Uterus (tissue), 4 donors: ENCODE measurements at places on chromosomes 4 and X. TPM values are rescaled to one million over a fixed set of nuclear protein-coding genes. Genes with fewer than 3 reads are reported as not detected.

DNA sequence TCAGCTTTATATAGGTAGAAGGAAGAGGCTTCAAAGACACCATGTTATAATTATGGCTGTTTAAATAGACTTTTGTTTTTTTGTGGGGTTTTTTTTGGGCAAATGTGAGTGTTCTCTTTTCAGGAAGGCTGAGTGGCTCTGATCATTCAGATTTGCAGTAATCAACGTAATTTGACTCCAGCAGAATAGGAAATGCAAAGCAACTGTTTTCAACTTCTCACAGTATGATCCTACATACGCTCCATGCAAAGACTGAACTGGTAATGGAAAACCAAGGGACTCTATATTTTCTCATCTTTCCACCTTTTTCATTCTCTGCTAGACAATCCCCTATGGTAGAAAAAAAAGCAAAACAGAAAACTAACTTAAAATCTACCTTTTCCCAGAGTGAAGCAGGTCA, 10.8 kb downstream of the ADH1B start:
- DNase-seq, result no peak

- DNase-seq, result no peak
Measured at GRCh38 chrX:34909151-34909550, 33.4 kb upstream of the FAM47B start.

PTPN13 gene
- 79.2 TPM for total RNA-seq

- DNase-seq, result no peak
Measured at GRCh38 chr4:185666156-185666555, 130.8 kb upstream of the PDLIM3 start.

DNA sequence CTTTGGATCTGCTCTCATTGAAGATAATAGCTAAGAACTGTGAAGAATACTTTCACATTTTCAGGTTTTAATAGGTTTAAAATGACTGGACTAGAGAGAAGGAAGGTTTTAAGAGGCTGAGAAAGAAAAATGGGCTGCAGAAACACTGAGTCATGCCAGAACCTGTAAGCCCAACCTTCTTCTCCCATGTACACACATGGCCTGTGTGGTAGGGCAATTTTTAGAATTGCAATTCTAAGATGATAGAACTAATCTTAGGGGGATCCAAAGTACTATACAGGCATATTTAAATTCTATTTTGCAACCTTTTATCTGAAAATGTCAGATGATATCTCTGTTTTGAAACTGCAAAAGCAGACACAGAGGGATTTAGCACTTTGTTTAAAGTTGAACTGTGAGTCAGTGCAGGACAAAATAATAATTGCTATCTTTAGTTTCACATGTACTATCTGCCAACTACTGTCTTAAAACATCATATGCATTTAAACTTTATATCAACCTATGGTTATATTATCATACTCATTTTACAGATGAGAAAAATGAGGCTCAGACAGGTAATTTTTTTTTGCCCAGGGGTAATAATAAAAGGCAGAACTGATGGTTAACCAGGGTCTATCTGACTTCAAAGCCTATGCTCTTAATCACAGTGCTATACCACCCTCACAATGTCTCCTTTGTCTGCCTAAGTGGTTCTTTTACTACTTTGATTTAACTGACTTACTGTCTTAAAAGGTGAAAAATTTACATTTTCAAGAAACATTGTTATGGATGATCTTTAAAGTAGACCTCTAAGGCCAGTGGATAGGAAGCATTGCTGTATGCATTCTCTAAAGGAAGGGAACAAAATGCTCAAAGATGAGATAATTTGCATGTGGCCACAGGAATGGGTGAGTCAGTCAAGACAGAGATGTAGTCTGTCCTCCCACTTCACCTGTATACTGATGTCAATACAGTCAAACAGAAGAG, 4.3 kb downstream of the TMPRSS11E start:
- no peak for DNase-seq

TMSB15A gene
- total RNA-seq, result 12.7 TPM

GRCh38 chrX:41538707-41539106, 91.6 kb downstream of the NYX start:
- DNase-seq, result no peak

- DNase-seq, result no peak
Measured at GRCh38 chr4:170231377-170231776, 141.6 kb upstream of the AADAT start.

- DNase-seq, result no peak
Measured at GRCh38 chr4:128424527-128425497, 137.2 kb upstream of the PGRMC2 start.

- DNase-seq, result no peak
Measured at GRCh38 chrX:149908308-149908707, 21.1 kb upstream of the HSFX4 start.

- peak; percentile 5 for DNase-seq
Measured at GRCh38 chr4:8709050-8709728, 116.6 kb downstream of the CPZ start.

DNA sequence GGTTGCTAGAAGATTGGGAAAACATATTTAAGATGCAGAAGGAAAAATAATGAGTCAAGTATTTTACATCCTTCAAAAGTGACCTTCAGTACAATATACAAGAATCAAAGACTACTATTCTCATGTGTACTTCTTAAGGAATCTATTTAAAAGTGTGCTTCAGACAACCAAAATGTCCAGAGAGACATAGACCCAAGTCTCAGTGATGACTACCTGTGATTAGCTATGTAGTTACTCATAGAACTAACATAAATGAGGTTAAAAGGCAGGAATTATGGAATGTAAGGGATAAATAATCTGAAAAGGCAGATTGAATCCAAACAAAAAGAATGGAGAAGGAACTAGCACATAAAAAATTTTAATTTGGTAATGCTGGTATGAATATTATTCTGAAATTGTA, 634.7 kb upstream of the FAM241A start:
- DNase-seq, result no peak

DNA sequence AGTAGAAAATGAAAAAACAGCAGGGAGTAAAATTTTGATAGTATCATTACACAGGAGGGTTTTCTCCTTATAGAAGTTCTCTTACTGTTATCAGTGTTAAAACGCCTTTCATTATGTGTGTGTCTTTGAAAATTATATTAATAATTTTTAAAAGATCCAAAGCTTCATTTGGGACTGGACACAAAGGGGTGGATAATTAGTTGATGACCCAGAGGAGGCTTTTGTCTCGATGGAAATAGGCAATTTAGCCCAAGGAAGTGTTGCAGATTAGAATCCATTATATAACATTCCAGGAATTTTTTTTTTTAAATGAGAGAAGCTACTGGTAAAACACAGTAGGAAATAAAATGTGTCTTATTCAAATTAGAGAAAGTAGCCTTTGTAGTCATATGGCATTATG, 1339.3 kb downstream of the FSTL5 start:
- no peak for DNase-seq

XK gene
- 1.5 TPM for total RNA-seq

DNA sequence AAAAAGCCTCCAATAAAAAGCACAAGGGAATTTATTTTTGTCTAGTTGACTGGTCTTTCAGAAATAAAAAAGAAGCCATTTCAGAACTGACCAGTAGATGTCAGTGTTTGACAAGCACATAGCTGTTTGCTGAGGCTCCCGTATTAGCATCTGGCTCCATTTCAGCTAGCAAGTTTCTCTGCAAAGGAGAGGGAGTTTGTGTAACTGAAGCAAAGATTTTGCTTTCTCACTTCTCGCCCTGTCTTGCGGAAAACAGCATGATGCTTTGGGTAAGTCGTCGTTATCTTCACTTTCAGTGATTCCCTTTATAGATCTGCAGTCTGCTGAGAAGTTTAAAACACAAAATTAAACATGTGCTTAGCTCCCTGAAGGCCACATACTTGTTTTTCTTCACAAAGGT, 85.5 kb downstream of the CT47B1 start:
- peak; percentile 15 for DNase-seq

- no peak for DNase-seq
Measured at GRCh38 chr4:129046055-129046959, 47.0 kb downstream of the SCLT1 start.

DNA sequence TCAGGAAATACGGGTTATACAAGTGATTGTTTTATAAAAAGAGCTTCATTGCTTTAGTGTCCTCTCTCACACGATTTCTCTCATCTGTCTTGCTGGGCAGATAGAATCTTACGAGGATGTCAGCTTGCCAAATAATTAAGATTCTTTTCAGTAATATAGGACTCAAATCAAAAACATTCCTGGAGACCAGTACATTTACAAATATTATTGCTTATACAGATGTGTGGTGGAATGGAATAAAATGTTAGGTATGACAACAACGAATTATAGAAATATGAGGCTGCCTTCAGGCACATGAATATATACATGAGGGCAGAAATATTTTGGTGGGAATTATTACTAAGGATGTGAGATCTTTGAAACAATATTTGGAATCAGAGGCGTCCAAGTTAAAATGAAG, 88.9 kb downstream of the GC start:
- DNase-seq, result no peak

PHOX2B gene
- total RNA-seq, result not detected

CABS1 gene
- 0.28 TPM for total RNA-seq

TXLNG gene
- 13.3 TPM for total RNA-seq
